Gastrocnemius medialis (tissue), 4 donors: ENCODE measurements at places on chromosomes 2 and 18. TPM values are rescaled to one million over a fixed set of nuclear protein-coding genes. Genes with fewer than 3 reads are reported as not detected.

Gene NCKAP5
- total RNA-seq, result 0.55 TPM

Gene UGT1A10
- 0.12 TPM for total RNA-seq

Gene MOGAT1
- total RNA-seq, result not detected

Gene BMP10
- not detected for total RNA-seq

- DNase-seq, result no peak
These were observed 9.4 kb downstream of the CHST10 start for GRCh38 chr2:100408104-100408503.

- no peak for DNase-seq
These were observed 141.6 kb downstream of the HDAC4 start for GRCh38 chr2:239259173-239259572.

DNA sequence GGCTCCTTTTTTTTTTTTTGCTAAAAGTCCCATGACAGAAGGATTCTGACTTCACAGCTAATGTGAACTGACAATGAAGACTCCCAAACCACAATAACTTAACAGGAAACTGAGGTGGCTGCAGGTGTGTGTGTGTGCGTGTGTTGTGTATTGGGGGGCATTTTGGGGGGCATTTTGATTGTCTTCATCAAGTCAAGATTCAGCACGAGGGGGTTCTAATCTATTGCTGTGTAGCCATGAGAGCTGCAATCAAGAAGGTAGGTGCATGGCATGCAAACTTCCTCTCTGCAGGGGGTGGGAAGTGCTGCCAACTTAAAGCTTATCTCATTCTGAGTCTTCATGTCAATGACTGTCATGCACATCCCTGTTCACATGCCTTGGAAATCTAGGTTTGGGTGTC is 25.2 kb downstream of the SPRED2 start:
- no peak for DNase-seq

DNA sequence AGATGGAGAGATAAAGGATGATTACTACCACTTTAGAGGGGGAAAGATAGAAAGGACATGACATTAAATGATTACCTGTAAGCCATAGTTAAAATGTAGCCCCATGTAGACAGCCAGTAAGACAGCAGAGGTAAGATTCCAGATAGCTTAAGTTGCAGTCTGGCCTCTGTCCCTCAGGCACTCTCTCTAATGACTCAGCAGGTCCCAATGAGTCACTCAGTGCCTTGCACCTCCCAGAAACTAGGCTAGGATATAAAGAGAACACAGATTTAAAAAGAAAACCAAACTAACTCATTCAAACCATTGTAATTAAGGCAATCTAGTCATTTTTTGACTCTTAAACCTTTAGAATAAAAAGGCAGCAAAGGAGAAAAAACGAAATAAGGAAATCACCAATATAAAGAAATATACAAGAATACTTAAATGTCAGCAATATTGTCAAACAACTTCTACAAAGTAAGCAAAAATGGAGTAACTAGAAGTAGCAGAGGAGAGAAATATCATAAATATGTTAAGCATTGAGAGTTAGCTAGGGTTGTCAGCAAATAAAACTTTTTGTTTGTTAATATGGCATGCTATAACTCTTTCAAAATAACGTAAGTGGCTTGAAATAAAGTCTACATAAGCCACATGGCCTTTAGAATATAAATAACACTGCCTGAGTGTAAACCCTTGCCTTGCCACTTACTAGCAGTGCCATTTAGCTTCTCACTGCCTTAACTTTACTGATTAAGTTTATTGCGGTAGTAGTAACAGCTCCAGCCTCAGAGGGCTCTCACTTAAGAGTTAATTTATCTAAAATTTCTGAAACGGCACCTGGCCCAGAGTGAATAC is 48.5 kb downstream of the SOCS6 start:
- DNase-seq, result peak; percentile 85

- DNase-seq, result no peak
These were observed 8.6 kb upstream of the ACYP2 start for GRCh38 chr2:54106631-54107454.

- no peak for DNase-seq
These were observed 502.1 kb downstream of the PARD3B start for GRCh38 chr2:205047273-205047839.
